Spleen (tissue), 13 donors: ENCODE measurements at places on chromosomes 13 and 19. TPM values are rescaled to one million over a fixed set of nuclear protein-coding genes. Genes with fewer than 3 reads are reported as not detected.
A peak's percentile ranks its signal among the peaks of the same experiment; 100 is the strongest.

- no peak for DNase-seq
These were observed 1113.4 kb upstream of the MIR17HG start for GRCh38 chr13:90233933-90234672.

- DNase-seq = no peak
These were observed 88.9 kb downstream of the KDM4B start for GRCh38 chr19:5057860-5058259.

DNA sequence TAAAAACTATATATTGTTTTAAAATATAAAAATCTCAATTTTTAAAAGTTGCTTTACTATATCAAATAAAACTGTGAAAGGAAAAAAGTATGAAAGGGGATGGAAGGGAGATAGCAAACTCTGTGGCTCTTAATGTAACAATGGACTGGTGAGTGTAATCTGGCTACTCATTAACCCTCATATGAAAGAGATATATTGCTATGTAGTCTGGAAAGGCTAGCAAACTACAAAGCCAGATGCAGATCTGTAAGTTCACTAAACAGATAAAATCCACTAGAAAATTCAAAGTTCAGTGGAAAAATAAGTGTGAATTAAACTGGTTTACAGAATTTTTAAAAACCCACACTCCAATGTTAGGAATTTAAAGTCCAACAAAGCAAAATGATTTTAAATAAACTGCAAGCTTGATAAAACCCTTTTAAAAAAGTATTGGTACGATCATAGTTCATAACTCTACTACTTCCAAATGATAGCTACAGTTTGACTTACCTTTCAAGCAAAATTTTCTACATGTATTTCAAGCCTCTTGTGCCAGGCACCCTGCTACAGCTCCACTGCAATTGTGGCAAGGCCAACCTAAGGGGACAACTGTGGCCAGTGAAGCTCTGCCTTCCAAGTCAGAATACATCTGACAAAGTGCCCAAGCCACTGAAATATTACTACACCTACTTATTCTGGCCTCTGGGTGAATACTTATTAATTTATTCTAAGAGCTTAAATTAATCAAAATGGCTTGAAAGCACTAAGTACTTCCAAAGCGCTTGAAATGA, 647 bp upstream of the ELF1 start:
- no peak for DNase-seq

DNA sequence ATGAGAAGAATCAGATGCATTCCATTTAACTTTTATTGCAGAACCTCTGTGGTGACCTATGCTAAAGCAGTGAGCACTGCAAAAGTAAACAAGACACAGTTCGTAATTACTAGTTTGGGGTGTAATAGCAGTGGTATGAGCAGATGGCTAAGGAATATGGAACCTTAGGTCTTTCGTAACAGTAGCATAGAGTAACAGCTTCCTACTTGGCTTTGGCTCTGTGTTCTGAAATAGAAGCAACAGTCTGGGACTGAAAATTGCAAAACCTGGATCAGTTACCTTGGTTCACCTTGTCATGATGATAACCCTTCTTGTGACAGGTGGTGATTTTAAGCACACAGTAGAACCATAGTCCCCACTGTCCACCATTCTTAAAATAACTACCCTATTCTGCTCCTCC, 303.4 kb downstream of the GPC6 start:
- DNase-seq = no peak

DNA sequence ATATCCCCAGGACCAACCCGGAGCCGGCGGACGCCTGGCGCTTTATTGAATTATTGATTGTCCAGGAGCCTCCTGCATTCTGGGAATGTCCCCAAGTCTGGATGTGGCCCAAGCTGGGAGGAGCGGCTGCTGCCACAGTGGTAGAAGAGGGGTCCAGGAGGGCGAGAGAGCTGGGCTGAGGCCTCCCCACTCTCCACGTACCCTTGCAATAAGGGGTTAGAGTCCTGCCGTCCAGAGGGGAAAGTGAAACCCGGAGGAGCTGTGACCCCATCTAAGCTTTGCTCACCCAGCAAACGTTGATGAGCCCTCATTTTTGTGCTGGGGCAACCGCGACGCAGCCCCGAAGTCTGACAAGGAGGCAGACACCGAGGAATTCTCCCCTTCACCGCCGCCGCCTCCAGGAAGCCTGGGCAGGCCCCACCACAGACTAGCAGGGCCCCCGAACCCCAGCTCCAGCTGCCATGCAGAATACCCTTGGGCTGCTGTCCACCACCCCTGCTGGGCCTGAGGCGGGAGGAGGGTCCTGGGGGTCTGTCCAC, 1.4 kb upstream of the C2CD4C start:
- peak; percentile 54 for DNase-seq

GRCh38 chr13:77291774-77292173, 35.1 kb downstream of the MYCBP2 start:
- DNase-seq = no peak

DNA sequence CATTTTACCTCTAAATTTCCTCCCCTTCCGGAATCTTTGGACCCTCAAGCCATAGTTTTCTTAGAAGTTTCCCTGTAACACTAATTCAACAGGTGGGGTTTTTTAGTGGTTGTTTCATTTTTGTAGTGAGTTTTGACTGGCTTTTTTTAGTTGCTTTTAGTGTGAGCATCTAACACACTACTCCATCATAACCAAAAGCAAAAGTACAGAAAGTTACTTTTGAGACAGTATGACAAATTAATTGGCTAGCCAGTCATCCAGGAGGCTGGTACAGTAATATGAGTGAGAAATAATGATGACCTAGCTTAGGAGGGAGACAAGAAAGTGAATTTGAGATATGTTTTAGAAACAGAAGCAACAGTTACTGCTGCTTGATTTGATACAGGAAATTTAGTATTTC, 71.5 kb downstream of the DNAJC15 start:
- no peak for DNase-seq

DNA sequence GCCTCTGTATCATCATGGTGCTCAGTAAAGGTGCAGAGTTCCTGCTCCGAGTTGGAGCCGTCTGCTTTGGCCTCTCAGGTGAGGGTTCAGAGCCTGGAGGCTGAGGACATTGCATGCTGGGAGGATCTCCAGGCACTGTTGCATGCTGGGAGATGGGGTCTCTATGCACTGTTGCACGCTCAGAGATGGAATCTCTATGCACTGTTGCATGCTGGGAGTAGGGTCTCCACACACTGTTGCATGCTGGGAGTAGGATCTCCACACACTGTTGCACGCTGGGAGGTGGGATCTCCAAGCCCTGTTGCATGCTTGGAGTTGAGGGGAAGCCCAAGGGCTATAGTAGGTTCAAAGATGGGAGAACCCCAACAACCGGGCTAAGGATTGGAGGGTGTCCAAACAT, 8.3 kb downstream of the CACNG6 start:
- no peak for DNase-seq

DNA sequence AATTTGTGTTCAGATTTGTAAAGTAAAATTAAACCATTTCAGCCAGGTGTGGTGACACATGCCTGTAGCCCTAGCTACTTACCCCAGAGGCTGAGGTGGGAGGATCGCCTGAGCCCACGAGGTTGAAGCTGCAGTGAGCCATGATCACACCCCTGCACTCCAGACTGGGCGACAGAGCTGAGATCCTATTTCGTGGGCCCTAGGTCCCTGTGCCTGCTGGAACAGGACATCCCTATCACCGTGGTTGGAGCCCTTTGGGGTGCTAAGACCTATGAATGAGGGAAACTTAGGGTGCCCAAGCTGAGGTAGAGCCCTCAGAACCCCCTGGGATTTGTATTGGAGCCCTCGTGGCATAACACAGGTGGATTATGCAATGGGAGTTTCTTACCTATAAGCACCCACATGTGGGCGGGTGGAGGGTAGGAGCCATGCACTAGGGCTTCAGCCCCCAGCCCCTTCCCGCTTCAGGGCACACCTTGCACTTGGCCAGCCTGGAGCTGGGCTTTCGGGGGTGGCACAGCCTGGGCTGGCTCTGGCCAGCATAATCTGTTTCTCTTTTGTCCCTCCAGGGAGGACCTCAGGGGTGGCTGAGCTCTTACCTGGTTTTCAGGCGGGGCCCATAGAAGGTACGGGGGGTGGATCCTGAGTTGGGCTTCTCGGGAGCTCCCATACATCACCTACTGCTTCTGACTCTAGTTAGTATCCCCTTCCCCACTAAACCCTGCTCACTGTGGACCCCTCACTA, 7.2 kb upstream of the USF2 start:
- peak; percentile 68 for DNase-seq

DNA sequence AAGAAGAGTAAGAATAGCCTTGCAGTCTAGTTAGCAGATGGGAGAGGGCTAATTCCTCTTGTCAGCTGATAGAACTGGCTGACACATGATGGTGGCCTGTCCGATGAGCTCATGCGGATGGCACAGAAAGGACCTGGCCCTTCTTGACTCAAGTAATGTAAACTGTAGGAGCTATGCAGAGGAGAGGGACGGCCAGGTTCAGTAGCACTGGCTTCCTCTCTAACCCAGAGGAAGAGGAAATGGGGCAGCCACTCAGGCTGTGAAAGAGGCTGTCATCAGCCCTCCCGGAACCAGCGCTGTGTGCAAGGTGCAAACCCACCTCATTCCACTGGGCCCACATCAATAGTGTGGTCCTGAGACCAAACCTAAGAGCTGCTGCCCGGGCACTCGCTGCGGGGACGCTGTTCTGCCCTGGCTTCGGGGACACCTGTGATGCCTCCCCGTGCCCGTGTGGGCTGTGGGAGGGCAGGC, 30.8 kb upstream of the USE1 start:
- DNase-seq = peak; percentile 89

DNA sequence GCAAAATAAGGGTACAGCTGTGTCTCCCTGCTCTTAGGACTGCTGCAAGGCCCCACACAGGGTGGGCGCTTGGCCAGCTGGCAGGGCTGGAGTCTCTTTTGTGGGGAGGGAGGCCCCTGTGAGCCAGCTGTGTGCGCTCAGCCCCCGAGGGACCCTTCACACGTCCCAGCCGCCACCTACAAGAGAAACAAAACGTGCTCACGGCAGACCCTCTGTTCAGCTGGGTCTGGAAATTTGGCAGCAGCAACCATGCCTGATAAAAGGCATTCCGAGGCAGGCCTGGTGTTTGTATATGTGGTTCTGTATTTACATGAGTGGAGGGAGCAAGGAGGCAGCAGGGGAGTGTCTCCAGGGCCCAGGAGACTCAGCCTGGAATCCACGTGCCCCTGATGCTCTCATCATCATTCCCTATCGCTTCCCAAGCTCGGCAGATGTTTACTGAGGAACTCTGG, 49.7 kb downstream of the CRTC1 start:
- DNase-seq = no peak

GRCh38 chr13:113969973-113970611, 3.8 kb downstream of the C13orf46 start:
- peak; percentile 59 for DNase-seq

GRCh38 chr13:73073050-73073449, 14.2 kb downstream of the KLF5 start:
- no peak for DNase-seq

- DNase-seq = no peak
These were observed 2.7 kb downstream of the LILRA4 start for GRCh38 chr19:54335979-54336892.

DNA sequence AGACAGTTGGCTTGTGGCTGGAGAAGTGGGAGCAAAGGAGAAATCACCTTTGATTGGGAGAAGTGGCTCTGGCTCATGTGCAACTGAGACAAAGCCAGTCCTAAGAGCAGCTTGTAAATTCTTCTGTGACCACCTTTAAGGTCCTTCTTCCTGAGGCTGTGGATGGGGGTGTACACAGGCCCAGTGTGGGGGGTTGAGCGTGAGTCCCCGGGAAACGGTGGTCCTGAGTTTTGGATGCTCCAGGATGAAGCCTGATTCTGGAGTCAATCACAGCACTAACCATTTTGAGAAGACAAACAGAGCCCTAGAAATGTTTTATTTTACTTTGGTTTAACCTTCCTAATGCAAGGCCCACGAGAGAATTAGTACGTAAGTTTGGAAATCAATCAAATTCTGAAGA, 3.9 kb upstream of the CEBPA start:
- DNase-seq = no peak

- peak; percentile 49 for DNase-seq
These were observed 32.2 kb downstream of the TMEM255B start for GRCh38 chr13:113791226-113791625.

PINLYP gene
- polyA plus RNA-seq = 9.6 TPM

ZNF575 gene
- 0.82 TPM for polyA plus RNA-seq

MAMSTR gene
- 10.7 TPM for polyA plus RNA-seq

DIRAS1 gene
- 1.3 TPM for polyA plus RNA-seq

NDFIP2 gene
- polyA plus RNA-seq = 2.1 TPM

ZFR2 gene
- 0.43 TPM for polyA plus RNA-seq

PPP1R13L gene
- polyA plus RNA-seq = 7.5 TPM

SYNGR4 gene
- polyA plus RNA-seq = 0.09 TPM

CGB3 gene
- polyA plus RNA-seq = not detected

ZNF99 gene
- 0.02 TPM for polyA plus RNA-seq

SMIM44 gene
- not detected for polyA plus RNA-seq

SLITRK1 gene
- polyA plus RNA-seq = not detected

KLK12 gene
- polyA plus RNA-seq = not detected

FDX2 gene
- 16.1 TPM for polyA plus RNA-seq

NCAN gene
- not detected for polyA plus RNA-seq

TRAPPC5 gene
- polyA plus RNA-seq = 94.3 TPM

ERICH6B gene
- polyA plus RNA-seq = not detected
